ENCODE measurements at places on chromosomes 3 and 15.

DNA sequence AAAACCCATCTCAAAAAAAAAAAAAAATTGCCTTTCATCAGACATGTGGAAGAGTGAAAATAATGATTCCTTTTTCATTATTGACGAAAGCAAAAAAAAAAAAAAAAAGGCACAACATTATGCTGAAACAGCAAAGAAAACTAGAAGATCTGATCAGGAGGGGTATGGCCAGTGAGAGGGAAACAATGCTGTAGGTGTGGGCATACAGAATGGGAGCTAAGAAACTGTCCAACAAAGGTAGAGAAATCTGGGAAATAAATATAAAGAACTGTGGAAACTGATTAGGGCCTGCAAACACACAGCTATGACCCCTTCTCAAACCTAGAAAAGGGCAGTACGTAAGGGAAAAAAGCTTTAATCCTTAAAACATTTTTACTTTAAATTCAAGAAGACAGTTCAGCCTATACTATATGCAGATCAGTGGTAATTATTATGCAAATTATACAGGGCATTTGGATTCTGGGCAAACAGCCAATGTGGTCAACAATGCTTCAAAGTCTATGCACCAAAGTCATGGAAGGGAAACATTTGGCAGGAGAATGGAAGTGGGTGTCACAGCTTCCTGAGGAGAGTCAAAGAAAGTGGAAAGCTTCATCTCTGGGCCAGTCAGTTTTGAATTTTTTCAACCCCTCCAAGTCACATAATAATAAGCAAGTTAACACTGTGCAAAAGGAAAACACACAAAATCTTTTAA is 68.3 kb upstream of the SLC12A8 start:
- no peak for DNase-seq

DNA sequence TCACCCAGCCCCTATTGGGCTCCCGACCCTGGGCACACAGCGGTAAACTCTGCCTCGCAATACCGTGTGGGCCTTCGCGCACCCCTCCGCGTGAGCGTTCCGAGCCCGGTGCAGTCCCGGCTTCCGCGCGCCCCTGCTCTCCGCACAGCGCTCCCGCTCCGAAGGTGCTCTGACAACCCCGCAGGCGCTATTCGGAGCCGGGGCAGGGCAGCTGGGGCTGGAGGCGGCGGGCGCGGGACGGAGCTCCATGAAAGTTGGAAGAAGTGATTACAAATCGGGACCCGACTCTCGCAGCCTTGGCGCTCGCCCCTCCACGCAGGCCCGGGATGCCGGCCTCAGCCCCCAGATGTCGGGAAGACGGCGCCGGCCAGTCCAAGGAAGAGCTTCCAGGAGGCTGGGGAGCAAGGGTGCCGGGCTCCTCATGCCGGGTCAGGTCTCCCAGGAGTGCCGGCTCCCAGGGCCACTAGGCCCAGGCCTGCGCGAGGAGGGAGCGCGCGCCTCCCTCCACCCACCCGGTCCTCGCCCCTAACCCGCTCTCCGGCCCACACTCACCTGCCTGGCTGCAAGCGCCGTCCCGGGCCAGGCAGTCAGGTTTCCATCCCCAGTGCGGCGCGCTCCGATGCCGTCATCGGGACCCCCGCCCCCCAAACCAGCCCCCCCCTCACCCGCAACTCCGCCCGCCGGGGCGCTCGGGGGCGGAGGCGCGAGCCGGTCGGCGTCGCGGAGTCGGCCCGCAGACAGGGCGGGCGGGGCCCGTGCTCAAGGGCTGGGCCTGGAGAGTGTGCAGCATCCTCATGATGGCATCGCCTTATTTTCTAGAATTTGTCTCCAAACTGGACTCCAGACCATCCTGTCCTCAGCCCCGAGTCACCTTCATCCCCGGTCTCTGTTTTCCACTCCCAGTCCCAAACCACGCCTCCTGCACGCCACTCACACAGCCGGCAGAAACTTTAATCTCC is at the start of gene KIF7:
Gene KIF7 (minus strand): TSS at position 621 of the 959 bp plus-strand sequence. CDS start 2,537 bp downstream, outside the sequence.
- DNase-seq: no peak

- DNase-seq: no peak
Observed at GRCh38 chr3:10173095-10173925, 8.6 kb downstream of the IRAK2 start.

GRCh38 chr3:9179826-9180763 is 69.4 kb downstream of the SRGAP3 start:
- no peak for DNase-seq

DNA sequence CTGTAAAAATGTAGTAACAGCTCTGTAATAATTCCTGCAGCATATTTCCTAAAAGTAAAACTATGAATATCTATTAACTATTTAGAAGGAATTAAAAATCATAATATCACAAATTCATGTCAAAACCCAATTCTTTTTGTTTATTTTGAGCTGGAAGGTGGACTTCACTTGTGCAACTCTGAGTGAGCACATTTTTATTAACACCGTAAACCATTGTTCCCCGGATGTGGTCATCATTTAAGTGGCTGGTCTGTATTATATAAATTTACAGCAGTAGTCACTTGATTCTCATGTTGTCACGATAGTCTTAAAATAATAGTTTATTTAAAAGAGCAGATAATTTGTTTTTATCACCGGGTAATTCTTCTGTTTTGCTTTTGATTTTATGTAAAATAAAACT is 43.0 kb upstream of the UTS2B start:
- DNase-seq: no peak

- DNase-seq: no peak
Observed at GRCh38 chr3:125611908-125612307, 16.6 kb upstream of the OSBPL11 start.

GRCh38 chr15:84079885-84080777 is 155.4 kb upstream of the GOLGA6L4 start:
- DNase-seq: peak; percentile 42

GRCh38 chr3:73563896-73564582 is 60.7 kb downstream of the PDZRN3 start:
- DNase-seq: no peak

- DNase-seq: no peak
Observed at GRCh38 chr3:53420831-53421230, 73.5 kb upstream of the DCP1A start.

DNA sequence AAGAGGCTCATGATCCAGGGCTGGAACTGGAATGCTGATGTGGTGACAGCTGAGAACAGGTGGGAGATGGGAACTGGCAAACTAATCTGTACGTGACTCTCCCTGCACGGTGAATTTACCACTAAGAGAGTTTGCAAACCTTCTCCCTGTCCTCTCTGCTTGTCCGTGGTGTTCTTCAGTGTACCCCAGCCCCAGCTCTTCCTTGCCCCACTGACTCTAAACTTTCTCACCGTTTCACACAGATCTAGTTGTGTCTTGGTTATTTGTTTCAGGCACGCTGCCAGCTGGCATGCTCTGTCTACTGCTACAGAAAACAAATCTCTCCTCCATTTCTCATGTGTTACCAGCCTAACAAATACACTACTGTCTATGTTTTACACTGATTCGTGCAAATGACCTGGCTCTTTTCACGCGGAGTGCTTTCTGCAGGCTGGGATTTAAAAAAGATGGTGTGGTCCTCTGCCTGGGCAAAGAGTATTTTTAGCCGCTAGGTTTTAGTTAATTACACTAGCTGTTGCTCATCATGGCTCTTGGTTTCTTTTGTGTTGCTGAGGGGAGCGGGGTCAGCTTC is 192.7 kb upstream of the LRIG1 start:
- DNase-seq: no peak

DNA sequence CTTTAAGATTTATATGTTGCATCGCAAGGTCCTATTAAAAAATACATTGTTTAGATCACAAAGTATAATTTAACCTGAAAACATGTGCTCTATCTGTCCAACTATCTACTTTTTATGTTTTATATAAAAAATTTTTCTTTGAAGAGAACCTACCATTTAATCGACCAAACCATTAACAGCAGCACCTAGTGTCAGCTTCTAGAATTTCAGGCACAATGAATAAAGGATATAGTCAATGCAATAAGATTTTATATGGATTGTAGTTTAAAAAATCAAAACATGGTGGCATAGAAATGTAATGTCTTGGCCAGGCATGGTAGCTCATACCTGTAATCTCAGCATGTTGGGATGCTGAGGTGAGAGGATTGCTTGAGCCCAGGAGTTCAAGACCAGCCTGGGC is 313.7 kb downstream of the GAP43 start:
- DNase-seq: no peak

- DNase-seq: no peak
Observed at GRCh38 chr3:185837414-185837813, 12.6 kb upstream of the IGF2BP2 start.

- DNase-seq: no peak
Observed at GRCh38 chr3:73503781-73504180, 121.0 kb downstream of the PDZRN3 start.

- DNase-seq: no peak
Observed at GRCh38 chr3:73513260-73513659, 111.5 kb downstream of the PDZRN3 start.
